ENCODE measurements at places on chromosomes 6 and 20.
A peak's percentile ranks its signal among the peaks of the same experiment; 100 is the strongest.

GRCh38 chr6:110514818-110515217 lies 38.4 kb upstream of the SLC22A16 start:
- no peak for DNase-seq

GRCh38 chr6:131159578-131159977 lies 24.3 kb downstream of the AKAP7 start:
- DNase-seq, result peak; percentile 56

DNA sequence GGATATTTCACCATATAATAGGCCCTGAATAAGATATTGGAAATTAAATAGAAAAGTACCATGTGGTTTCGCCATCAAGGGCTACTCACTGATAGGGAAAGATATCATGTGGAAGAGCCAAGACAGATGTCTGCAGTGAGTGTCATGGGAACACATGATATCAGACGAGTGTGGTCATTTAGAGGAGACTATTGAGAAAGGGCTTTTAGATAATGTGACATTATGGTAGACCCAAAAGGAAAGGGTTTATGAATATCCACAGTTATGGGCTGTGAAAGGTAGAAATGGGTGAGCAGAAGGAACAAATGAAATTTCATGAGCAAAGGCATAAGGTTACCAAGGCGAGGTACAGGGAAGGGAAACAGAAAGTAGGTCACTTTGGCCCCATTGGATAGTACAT lies 182.3 kb upstream of the PRSS16 start:
- no peak for DNase-seq

DNA sequence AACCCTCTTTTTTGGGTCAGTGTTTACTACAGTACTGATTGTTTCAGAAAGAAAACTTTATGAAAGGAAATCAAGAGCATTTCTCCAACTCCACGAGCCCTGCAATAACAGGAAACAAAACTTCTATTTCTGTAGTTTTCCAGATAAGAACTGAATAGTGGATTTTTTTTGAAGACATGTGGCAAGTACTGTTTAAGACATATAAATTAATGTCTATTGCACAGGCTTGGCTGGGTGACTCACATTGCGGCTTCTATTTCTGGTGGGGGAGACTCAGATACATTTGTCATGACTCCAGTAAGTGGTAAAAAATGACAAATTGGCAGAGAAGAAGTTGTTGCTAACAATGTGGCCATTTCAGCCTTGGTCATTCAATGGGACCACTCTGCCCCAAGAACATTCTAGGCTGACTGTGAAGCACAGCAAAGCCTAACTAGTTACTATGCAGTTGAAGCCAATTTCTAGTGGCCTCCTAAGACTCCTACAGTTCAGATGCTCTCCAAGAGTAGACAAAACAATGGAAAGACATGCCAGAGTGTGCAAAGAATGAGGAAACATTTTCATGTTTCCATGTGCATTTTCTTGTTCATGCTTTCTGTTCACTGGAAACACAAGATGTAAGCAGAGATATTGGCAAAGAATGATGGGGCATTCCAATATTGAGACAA lies 200.9 kb downstream of the EDN1 start:
- DNase-seq, result peak; percentile 93

GRCh38 chr20:63163596-63164483 lies 52.1 kb downstream of the YTHDF1 start:
- DNase-seq, result no peak

DNA sequence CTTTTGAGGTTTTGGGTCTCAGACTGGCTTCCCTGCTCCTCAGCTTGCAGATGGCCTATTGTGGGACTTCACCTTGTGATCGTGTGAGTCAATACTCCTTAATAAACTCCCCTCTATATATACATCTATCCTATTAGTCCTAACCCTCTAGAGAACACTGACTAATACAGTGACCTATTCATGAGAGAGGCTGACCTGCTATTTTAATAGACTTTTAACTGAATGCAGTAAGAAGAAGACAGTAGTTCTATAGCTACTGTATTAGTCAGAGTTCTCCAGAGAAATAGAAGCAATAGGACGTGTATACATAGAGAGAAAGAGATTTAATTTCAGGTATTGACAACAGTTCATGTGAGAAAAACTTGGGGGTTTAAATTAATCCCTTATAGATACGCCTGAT lies 53.3 kb upstream of the SMLR1 start:
- no peak for DNase-seq

DNA sequence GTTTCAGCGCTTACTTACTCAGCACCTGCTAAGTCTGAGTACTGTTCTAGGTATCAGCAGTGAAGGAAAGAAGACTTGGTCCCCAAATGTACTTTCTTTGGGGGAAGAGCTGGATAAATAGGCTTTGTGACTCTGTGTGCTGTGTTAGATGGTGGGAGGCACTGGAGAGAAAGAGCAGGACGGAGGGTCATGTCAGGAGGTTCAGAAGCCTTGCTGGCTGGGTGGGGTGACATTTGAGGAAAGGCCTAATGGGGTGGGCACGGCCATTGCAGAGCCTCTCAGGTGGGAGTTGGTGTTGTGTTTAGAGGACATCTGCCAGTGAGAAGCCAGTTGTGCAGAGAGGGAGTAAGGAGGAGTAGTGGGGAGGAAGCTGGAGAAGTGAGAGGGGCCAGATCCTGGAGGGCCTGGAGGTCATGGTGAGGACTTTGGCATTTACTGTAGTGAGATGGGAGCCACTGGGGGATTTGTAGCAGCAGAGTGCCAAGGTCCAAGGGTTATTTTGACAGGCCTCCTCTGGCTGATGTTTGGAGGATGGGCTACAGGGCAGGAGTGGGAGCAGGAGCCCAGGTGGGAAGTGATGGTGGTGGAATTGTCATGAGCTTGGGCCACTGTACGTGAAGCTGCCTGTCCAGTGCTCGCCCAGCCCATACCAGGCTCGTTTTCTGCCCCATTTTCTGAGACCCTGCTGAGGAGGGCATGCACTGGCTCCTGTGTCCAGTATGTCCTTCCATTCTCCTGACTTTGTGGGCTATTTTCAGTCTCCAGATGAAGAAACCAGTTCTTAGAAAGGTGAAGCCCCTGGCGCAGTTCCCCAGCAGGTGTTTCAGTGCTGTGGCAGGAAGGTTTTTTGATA lies 886 bp downstream of the SDCBP2 start:
- no peak for DNase-seq

DNA sequence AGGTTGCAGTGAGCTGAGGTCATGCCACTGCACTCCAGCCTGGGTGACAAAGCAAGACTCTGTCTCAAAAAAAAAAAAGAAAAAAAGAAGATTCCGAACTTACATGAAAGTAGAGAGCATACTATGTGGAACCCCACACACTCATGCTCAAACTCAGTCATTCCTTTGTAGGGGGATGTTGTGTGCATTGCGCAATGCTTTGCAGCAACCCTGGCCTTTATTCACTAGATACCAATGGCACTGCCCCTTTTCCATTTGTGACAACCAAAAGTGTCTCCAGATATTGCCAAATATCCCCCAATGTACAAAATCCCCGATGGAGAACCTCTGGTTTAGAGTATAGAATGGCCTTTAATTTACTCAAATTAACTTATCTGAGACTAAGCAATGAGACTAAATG lies 158.6 kb downstream of the GJA1 start:
- no peak for DNase-seq

- DNase-seq, result no peak
These were observed 532 bp upstream of the NPBWR2 start for GRCh38 chr20:64107736-64108457.

GRCh38 chr6:144519426-144519825 lies 234.3 kb downstream of the UTRN start:
- no peak for DNase-seq

- no peak for DNase-seq
These were observed 170.2 kb upstream of the CDYL start for GRCh38 chr6:4606016-4606415.
